ENCODE measurements at places on chromosomes 16 and 17. TPM values are rescaled to one million over a fixed set of nuclear protein-coding genes. Genes with fewer than 3 reads are reported as not detected.

DNA sequence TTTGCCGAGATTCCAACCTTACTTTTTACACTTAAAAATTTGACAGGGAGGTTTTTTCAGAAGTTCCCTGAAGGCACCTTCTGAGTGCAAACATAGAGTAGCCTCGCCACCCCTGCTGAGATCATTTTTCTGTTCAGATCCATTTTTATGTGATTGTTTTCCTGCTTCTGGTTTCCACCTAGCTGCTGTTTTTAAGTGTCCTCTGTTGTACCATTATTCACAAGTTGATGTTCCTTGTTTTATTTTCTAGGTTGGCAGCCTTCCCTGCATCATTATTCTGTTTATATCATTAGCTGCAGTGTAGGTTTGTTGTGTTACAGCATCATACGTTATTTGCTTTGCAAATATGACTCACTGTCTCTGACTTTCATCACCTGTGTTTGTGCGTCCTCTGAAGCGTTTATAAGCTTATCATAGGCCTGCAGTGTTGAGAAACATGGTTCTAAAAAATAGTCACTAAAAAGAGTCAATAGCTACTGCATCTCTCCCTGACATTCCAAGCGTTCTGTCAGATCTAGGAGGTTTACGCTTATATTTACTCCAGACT is 116.9 kb upstream of the CLEC3A start:
- H3K4me3 ChIP-seq: no peak overlapping the region
- H3K27ac ChIP-seq: no peak overlapping the region
- no peaks in the 10 kb centered on the region for H3K4me1 ChIP-seq
- no peak for DNase-seq
- no peaks in the 10 kb centered on the region for H3K36me3 ChIP-seq
- no peaks in the 10 kb centered on the region for H3K27me3 ChIP-seq

DNA sequence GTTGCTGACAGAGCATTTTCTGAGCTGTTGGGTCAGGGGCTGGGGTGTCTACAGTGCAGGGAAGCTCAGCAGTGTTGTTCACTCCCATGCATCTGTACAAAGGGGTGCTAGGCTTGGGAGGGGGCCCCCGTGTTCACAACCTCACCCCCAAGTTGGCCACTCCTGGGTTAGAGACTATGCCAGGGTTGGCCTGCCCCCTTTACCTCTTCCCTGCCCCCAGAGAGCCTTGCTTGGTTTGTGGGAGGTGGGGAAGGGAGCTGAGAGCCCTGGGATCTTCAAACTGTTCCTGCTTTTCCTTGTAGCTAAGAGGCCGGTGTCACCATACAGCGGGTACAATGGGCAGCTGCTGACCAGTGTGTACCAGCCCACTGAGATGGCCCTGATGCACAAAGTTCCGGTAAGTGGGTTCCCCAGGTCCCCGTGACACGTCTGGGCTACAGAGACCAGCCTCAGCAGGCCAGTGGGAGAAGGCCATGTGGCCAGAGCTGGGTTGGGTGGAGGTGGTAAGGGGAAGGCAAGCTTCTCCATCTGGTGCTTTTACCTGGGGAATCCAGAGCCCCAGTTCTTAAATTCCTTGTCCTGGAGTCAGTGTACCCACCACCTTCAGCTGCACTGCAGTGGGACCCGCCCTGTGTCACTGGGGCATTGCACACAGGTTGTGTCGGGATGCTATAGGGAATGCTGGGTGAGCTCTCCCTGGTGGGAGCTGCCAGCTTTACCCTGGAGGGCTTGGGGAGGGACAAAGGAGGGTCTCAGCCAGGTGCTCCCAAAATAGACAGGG is 11.8 kb downstream of the GPRC5C start:
- H3K27ac ChIP-seq: peak overlapping the region; percentile 89
- no peaks in the 10 kb centered on the region for H3K27me3 ChIP-seq
- peaks cover 13% of the 10 kb centered on the region for H3K36me3 ChIP-seq
- peak overlapping the region; percentile 40 for H3K4me3 ChIP-seq
- no peak for DNase-seq

DNA sequence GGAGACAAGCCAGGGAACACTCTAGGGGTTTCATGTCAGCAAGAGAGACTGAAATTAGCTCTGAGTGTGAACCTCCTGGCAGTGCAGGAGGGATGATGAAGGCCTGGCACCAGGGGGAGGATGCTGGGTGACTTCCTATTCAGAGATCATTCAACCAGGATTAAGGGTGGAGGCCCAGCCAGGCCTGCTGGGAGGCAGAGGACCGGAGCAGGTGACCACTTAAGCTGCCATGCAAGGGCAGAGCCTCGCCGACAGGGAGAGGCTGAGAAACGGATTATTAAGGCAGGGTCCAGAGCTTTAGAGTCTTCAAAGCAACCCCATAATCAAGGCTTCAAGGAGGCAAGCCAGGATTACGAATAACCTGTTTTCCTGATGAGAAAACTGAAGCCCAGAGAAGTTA is 10.6 kb upstream of the SRCIN1 start:
- H3K36me3 ChIP-seq: no peaks in the 10 kb centered on the region
- DNase-seq: no peak
- H3K27ac ChIP-seq: no peak overlapping the region
- H3K4me1 ChIP-seq: no peaks in the 10 kb centered on the region

DNA sequence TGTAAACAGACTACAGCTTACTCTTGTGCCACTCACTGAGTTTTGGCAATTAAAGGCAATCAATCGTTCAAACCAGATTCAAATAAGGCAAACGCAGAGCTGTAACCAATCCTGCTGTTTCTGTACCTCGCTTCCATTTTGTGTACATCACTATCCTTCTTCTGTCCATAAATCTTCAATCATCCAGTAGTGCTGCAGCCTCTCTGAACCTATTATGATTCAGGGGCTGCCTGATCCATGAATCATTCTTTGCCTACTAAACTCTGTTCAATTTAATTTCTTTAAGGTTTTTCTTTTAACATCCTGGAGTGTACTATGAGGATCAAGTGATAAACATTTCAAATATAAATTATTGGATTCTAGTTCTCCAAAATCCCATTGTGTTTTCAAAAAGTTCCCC is 93.9 kb downstream of the CEP112 start:
- peaks cover 14% of the 10 kb centered on the region for H3K36me3 ChIP-seq
- H3K4me3 ChIP-seq: no peak overlapping the region
- DNase-seq: no peak

- H3K27ac ChIP-seq: no peak overlapping the region
- H3K27me3 ChIP-seq: no peaks in the 10 kb centered on the region
- no peak for DNase-seq
- H3K4me3 ChIP-seq: no peak overlapping the region
- no peaks in the 10 kb centered on the region for H3K36me3 ChIP-seq
- no peaks in the 10 kb centered on the region for H3K4me1 ChIP-seq
Measured at GRCh38 chr17:63295288-63295687, 150.8 kb downstream of the CYB561 start.

DNA sequence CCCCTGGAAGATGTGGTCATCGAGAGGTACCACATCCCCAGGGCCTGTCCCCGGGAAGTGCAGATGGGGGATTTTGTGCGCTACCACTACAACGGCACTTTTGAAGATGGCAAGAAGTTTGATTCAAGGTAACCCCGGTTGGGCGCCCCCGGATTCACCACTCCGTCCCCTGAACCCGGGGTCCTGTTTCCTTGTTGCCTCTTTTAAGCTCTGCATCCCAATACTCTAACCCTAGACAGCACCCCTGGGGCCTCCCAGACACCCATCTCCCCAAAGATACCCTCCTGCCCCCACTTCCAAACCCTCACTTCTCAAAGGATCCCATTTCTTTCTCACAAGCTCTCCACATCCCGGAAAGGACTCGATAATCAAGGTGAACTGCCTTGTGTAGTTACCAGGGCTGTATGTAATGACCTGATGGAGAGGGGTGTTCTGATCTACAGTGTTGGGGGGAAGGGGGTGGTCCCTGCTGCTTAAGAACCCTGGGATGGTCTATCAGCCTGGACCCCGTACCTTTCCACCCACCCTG is 412 bp downstream of the FKBP10 start:
- H3K4me3 ChIP-seq: peak overlapping the region; percentile 84
- peaks cover 27% of the 10 kb centered on the region for H3K4me1 ChIP-seq
- H3K36me3 ChIP-seq: no peaks in the 10 kb centered on the region
- DNase-seq: no peak

- H3K27me3 ChIP-seq: no peaks in the 10 kb centered on the region
- DNase-seq: no peak
- no peak overlapping the region for H3K27ac ChIP-seq
- no peaks in the 10 kb centered on the region for H3K4me1 ChIP-seq
- H3K36me3 ChIP-seq: no peaks in the 10 kb centered on the region
Measured at GRCh38 chr17:65292430-65292829, 155.3 kb downstream of the RGS9 start.

DNA sequence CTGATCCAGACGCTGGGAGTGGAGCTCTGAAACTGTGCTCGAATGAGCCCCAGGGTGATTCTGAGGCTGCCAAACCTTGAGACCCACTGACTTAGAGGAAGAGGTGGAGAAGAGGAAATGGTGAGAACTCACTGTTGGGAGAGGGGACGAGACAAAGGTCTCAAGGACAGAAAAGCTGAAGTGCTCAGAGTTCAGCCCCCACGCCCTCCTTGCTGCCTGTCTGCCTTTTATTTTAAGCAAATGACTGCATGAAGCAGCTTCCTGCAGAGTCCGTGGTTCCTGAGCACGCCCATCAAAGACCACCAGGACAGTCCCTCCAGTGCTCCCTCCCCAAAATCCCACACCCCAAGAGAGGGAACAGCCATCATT is 20.4 kb downstream of the COTL1 start:
- H3K27me3 ChIP-seq: no peaks in the 10 kb centered on the region
- H3K4me3 ChIP-seq: no peak overlapping the region

- DNase-seq: no peak
- peaks cover 13% of the 10 kb centered on the region for H3K4me1 ChIP-seq
- H3K36me3 ChIP-seq: no peaks in the 10 kb centered on the region
- no peaks in the 10 kb centered on the region for H3K27me3 ChIP-seq
- H3K4me3 ChIP-seq: no peak overlapping the region
- H3K27ac ChIP-seq: no peak overlapping the region
Measured at GRCh38 chr17:45046537-45047125, 4.8 kb downstream of the DCAKD start.

DNA sequence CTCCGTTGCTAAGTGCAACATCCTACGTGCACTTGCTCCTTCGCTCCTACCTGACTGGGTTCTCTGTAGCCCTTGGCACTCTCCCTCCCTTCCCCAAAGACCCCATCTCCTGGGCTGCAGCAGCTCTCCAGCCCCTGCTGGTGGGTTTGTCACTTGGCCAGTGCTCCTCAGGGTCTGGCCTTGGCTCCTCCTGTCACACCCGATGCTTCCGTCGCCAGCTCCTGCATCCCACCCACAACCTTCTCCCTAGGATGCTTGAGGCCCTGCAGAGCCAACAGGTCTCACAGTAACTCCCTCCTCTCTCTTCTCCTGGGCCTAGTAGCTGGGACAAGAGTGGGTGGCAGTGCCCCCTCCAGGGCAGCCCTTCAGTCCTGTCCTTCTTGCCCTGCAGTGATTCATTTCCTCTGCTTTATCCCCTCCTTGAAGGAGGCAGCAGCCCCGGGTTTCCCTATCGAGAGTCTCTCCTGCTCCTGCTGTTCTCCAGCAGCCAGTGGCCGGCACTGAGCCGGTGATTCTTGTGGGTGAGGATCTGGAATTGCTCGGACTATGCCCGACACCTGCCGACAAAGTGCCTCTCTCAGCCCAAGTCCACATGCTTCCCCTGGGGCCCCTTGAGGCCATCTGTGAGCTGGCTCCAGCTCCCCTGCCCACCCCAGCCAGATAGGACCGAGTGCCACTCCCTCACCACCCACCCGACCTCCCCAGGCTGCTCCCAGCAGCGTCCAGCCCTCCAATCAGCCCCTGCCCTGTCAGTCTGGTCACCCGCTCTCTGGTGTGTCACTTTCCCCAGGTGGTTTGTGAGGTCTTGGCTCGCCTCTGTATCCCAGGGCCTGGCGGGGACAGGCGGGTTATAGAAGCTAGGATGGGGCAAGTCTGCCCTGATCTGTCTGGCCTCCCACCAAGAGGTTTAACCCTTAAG is 3.8 kb downstream of the LITAFD start:
- no peak overlapping the region for H3K4me3 ChIP-seq
- peaks cover 13% of the 10 kb centered on the region for H3K27me3 ChIP-seq
- peaks cover 19% of the 10 kb centered on the region for H3K36me3 ChIP-seq
- H3K27ac ChIP-seq: no peak overlapping the region

- no peak overlapping the region for H3K4me3 ChIP-seq
- H3K27me3 ChIP-seq: no peaks in the 10 kb centered on the region
- peak; percentile 82 for DNase-seq
- H3K36me3 ChIP-seq: no peaks in the 10 kb centered on the region
Measured at GRCh38 chr16:89410794-89411309, 79.5 kb downstream of the ANKRD11 start.

DNA sequence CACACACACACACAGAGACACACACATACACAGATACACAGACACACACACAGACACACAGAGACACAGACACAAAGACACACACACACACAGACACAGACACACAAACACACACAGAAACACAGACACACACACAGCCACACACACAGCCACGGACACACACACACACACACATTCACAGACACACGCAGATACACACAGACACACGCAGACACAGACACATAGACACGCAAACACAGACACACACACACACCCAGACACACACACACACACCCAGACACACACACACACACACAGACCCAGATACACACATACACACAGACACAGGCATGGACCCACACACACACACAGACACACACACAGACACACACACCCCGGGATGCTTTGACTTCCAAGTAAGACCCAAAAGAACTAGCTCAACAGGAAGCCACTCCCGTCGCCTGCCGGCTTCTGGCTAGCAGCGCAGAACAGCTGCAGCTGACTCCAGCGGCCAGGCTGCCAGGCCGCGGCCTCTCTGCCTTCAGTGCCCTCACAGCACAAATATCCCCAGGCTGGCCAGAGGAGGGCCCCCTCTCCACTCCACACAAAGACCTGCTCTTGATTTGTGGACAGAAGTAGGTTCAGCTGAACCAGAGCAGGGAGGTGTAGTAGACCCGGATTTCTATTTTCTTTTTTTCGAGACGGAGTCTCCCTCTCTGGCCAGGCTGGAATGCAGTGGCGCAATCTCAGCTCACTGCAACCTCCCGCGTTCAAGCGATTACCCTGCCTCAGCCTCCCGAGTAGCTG is 6.0 kb upstream of the CHRNE start:
- H3K27me3 ChIP-seq: no peaks in the 10 kb centered on the region
- H3K36me3 ChIP-seq: no peaks in the 10 kb centered on the region
- H3K4me3 ChIP-seq: no peak overlapping the region
- H3K27ac ChIP-seq: peak overlapping the region; percentile 77
- peaks cover 6% of the 10 kb centered on the region for H3K4me1 ChIP-seq

RAC3 gene
- total RNA-seq: 2.8 TPM

GRCh38 chr16:56207421-56207820 is 16.1 kb downstream of the GNAO1 start:
- H3K27me3 ChIP-seq: no peaks in the 10 kb centered on the region
- H3K4me1 ChIP-seq: peaks cover 7% of the 10 kb centered on the region
- no peak for DNase-seq
- H3K36me3 ChIP-seq: no peaks in the 10 kb centered on the region

- DNase-seq: peak; percentile 61
- H3K4me3 ChIP-seq: no peak overlapping the region
- no peaks in the 10 kb centered on the region for H3K4me1 ChIP-seq
- no peaks in the 10 kb centered on the region for H3K36me3 ChIP-seq
- no peak overlapping the region for H3K27ac ChIP-seq
Measured at GRCh38 chr16:88561485-88562359, 8.5 kb upstream of the ZC3H18 start.

SLC5A11 gene
- total RNA-seq: 0.27 TPM

CLEC18A gene
- total RNA-seq: 2.7 TPM
